A549 treated with ZK216348 at 1 μM for 4 hours (cell line): ENCODE measurements at places on chromosomes 12 and 14. TPM values are rescaled to one million over a fixed set of nuclear protein-coding genes. Genes with fewer than 3 reads are reported as not detected.

Gene KRT4
- 1.7 to 4.0 TPM (median 2.7 TPM) in 5 replicates for total RNA-seq

Gene FOXG1
- total RNA-seq = 0.11 to 0.27 TPM (median 0.12 TPM) in 5 replicates

Gene TMX1
- total RNA-seq = 28.6 to 60.5 TPM (median 39.6 TPM) in 5 replicates

Gene CLEC6A
- total RNA-seq = not detected in 5 replicates

Gene MYO1H
- not detected in 5 replicates for total RNA-seq

Gene WASHC4
- total RNA-seq = 19.4 to 25.4 TPM (median 23.8 TPM) in 5 replicates

Gene C14orf39
- not detected in 5 replicates for total RNA-seq

Gene CLEC4C
- not detected in 5 replicates for total RNA-seq

Gene ZNF891
- total RNA-seq = 0.24 to 0.41 TPM (median 0.40 TPM) in 5 replicates

Gene LPAR5
- total RNA-seq = 0.42 to 1.1 TPM (median 0.76 TPM) in 5 replicates

Gene ADGRD1
- 0.15 to 1.0 TPM (median 0.39 TPM) in 5 replicates for total RNA-seq

Gene PNN
- 44.9 to 63.7 TPM (median 49.0 TPM) in 5 replicates for total RNA-seq

Gene IFNG-AS1
- total RNA-seq = not detected in 5 replicates

Gene DAO
- not detected in 5 replicates for total RNA-seq

Gene TMPRSS12
- not detected in 5 replicates for total RNA-seq

Gene EIF2S3B
- total RNA-seq = 0.34 to 1.2 TPM (median 0.48 TPM) in 5 replicates

Gene LMNTD1
- total RNA-seq = not detected in 5 replicates

Gene TSPAN11
- total RNA-seq = 0.04 to 0.16 TPM (median 0.08 TPM) in 4 of 5 replicates, not detected in the other

Gene KRT85
- not detected in 5 replicates for total RNA-seq

Gene SOX5
- total RNA-seq = not detected in 5 replicates

Gene KCNA5
- total RNA-seq = not detected in 5 replicates

Gene BMP4
- total RNA-seq = 1.2 to 2.9 TPM (median 2.7 TPM) in 5 replicates

Gene PLXNC1
- total RNA-seq = 0.04 to 0.18 TPM (median 0.11 TPM) in 5 replicates

Gene CDKN3
- total RNA-seq = 68.2 to 96.1 TPM (median 76.8 TPM) in 5 replicates

Gene RIC8B
- 8.1 to 10.3 TPM (median 9.7 TPM) in 5 replicates for total RNA-seq

Gene CALCOCO1
- 17.7 to 23.5 TPM (median 21.0 TPM) in 5 replicates for total RNA-seq

Gene HCAR2
- total RNA-seq = 0.18 to 0.19 TPM in 2 of 5 replicates, not detected in the others

Gene CMAS
- 36.0 to 49.8 TPM (median 44.6 TPM) in 5 replicates for total RNA-seq

Gene TOX4
- 44.5 to 71.9 TPM (median 67.1 TPM) in 5 replicates for total RNA-seq

Gene NRXN3
- total RNA-seq = 1.0 to 1.3 TPM (median 1.2 TPM) in 5 replicates

Gene MAP1LC3B2
- total RNA-seq = 0.91 to 1.7 TPM (median 1.1 TPM) in 5 replicates

Gene ASB8
- 10.8 to 23.8 TPM (median 14.3 TPM) in 5 replicates for total RNA-seq

Gene SERPINA3
- 10.4 to 12.3 TPM (median 11.0 TPM) in 5 replicates for total RNA-seq

Gene ITGB7
- 0.35 to 0.95 TPM (median 0.41 TPM) in 5 replicates for total RNA-seq

Gene ERBB3
- 1.0 to 3.4 TPM (median 1.7 TPM) in 5 replicates for total RNA-seq

Gene ACAD10
- 9.3 to 14.7 TPM (median 11.8 TPM) in 5 replicates for total RNA-seq

Gene SOAT2
- 0.14 to 0.75 TPM (median 0.23 TPM) in 5 replicates for total RNA-seq

Gene EFS
- total RNA-seq = not detected in 5 replicates

Gene KITLG
- total RNA-seq = 8.5 to 16.2 TPM (median 14.1 TPM) in 5 replicates
